NCI-H187 (cell line): ENCODE measurements at places on chromosomes 12 and 14.

DNA sequence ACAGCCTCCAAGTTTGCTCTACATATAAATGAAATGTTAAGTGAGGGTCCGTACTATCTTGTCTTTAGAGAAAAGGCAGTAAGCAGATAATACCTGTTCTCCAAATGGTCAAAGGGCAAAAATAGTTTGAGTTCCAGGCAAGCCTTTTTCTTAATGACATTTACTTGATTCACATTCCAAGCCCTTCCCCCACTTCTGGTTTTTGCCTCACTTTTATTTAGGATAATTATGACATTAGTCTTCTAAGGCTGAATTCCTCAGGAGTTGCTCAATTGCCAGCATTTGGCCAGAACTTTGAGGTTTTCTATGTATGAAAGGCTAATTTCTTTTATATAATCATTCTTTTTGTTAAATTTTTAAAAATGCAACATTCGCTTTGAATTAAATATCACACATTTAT is 62.5 kb upstream of the DUSP6 start:
- no peak for DNase-seq

- no peak for DNase-seq
These were observed 10.4 kb upstream of the CKAP4 start for GRCh38 chr12:106258226-106258625.

DNA sequence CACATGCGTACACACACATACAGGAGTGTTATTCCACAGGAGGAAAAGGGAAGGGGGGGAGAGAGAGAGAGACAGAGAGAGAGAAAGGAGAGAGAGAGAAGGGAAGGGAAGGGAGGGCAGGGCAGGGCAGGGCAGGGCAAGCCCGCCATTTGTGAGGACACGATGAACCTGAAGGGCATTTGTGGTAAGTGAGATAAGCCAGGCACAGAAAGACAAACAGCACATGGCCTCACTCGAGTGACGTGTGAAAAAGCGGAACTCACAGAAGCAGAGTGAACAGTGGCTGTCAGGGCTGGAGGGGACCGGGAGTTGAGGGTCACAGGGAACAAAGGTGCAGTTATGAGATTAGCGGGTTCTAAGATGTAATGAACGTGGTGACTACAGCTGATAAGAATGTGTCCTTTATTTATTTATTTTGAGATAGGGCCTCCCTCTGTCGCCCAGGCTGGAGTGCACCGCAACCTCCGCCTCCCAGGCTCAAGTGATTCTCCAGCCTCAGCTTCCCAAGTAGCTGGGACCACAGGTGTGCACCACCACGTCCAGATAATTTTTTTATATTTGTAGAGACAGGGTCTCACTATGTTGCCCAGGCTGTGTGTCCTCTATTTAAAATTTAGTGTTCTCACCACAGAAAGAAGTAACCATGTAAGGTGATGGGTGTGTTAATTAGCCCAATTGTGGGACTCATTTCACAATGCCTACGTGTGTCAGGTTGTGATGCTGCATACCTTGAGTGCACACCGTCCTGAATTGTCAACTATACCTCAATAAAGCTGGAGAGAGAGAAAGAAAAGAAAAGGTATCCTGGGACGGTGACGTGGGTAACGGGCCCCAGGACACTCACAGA is 18.7 kb upstream of the FBRSL1 start:
- DNase-seq: no peak

GRCh38 chr12:2403221-2403976 is 350.6 kb downstream of the CACNA1C start:
- DNase-seq: no peak

DNA sequence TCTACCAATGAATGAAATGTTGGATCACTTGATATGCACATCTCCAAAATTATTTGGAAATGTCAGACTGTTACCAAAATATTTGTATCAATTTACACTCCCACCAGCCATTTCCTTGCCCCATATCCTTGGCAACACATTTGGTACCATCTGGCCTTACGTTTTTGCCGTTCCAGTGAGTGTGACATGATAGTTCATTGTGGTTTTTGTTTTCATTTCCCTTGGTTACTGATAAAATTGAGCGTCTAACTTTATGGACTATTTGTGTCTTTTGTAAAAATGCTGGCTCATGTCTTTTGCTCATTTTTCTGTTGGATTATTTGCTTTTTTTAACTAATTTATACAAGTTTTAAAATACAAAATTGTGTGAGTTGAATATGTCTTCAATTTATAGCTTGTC is 11.0 kb downstream of the KLHDC1 start:
- DNase-seq: no peak

GRCh38 chr14:60968099-60968498 is 12.8 kb downstream of the TRMT5 start:
- no peak for DNase-seq

DNA sequence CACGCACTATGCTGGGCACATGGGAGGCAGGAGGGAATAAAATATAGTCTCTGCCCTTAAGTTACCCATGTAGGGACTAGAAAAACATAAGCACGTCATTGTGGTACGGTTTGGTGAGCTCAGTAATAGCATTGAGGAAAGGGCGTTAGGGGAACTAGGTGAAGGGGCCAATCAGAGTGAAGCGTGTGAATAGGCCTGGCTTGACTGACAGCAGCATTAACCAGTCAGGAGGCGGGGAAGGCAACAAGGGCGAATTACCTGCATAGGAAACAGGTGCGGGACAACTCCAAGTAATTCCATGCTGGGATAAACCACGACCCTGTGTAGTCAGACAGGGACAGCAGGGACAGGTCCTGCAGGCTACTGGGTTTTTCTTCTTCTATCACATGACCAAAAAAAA is 107.7 kb downstream of the UNC79 start:
- no peak for DNase-seq

GRCh38 chr12:109715310-109716091 is 1.9 kb downstream of the FAM222A start:
- no peak for DNase-seq

GRCh38 chr12:122939125-122939524 is 27.1 kb downstream of the ABCB9 start:
- DNase-seq: no peak

DNA sequence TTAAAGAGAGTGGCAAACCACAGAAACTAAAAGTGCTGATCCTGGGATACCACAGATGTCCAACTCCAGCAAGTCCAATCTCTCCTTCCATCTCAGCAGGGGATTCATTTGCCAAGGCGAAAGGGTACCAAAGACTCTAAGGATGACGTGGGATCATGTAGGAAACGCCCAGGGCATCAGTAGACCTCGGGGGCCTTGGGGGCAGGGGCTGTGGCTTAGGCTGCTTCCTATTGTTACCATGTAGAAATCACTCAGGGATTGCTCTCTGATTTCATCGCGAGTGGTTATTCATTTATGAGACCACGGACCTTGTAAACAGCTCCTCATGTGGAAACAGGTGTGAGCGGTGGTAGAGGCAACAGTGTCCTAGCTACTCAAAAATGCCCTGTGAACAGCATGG is 149.3 kb upstream of the FKBP4 start:
- DNase-seq: no peak

GRCh38 chr12:78035901-78036606 is 205.4 kb downstream of the NAV3 start:
- DNase-seq: no peak
